ENCODE measurements at places on chromosomes 13 and 19.

GRCh38 chr19:10915130-10916091, 13.0 kb downstream of the YIPF2 start:
- DNase-seq = no peak

DNA sequence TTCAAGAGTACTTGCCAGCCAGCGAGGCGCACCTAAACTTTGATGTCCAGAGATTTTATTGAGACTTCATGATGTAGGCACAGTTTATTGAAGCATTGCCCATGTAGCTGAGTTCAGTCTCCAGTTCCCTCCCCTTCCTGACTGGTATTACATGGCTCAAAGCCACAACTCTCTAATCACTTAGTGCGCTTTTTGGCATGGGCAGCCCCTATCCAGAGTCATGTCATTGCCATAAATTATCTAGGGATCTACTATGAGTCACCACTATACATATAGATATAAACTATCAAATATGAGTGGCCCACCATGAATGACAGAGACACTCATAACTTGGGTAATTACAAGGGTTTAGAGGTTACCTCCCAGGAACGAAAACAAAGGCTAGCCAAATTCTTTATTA, 7.7 kb downstream of the ZNF614 start:
- no peak for DNase-seq

- DNase-seq = no peak
Measured at GRCh38 chr13:59542303-59542702, 621.4 kb downstream of the DIAPH3 start.

DNA sequence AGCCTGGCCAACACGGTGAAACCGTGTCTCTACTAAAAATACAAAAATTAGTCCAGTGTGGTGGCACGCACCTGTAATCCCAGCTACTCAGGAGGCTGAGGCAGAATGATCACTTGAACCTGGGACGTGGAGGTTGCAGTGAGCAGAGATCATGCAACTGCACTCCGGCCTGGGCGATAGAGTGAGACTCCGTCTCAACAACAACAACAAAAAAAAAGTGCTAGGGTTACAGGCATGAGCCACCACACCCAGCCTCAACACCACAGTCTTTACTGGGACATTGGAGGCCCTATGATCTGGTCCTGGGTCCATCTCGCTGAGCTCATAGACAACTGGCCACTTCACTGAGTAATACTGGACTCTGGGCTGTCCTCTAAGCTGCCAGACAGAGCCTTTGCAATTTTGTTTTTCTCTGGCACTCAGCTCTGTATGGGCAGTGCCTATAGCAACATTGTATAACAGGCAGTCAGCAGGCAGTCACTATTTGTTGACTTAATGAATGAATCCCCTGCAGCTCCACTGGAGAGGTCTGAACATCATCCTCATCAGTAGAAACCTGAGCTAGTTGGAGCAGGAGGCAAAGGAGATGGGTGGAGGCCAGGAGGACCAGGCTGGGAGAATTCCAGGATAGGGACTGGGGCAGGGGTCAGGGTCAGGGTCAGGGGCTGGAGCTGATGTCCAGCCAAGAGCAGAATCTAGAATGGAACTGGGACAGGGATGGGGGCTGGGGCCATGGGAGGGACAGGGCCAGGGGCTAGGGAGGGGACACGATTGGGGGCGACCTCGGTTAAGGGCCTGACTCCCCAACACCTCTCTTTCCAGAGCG, 8.1 kb downstream of the BLOC1S3 start:
- no peak for DNase-seq

- no peak for DNase-seq
Measured at GRCh38 chr13:92315265-92315664, 911.3 kb upstream of the GPC6 start.

- DNase-seq = no peak
Measured at GRCh38 chr13:72109863-72110262, 242.9 kb upstream of the DACH1 start.

DNA sequence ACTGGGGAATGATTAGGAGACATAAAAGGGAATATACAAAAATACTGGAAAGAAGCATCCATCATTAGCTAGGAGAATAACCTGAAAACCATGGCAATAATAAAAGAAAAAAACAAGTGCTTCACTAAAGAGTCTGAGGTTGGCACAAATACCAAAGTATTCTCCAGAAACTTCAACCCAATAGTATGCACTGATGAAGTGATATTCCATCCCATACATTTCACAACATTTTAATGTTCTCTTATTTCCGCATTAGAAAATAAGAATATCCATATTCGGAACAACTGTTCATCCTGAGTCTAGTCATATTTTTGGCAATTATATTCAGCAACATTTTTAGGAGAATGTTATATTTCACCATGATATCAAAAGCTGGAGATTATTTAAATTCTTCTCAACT, 116.2 kb downstream of the POSTN start:
- DNase-seq = no peak

- no peak for DNase-seq
Measured at GRCh38 chr19:12689012-12689411, 1.2 kb downstream of the GNG14 start.

- DNase-seq = no peak
Measured at GRCh38 chr19:57248646-57249045, 8.2 kb downstream of the ZNF805 start.

GRCh38 chr13:30061217-30061616, 210.8 kb upstream of the UBL3 start:
- DNase-seq = no peak

DNA sequence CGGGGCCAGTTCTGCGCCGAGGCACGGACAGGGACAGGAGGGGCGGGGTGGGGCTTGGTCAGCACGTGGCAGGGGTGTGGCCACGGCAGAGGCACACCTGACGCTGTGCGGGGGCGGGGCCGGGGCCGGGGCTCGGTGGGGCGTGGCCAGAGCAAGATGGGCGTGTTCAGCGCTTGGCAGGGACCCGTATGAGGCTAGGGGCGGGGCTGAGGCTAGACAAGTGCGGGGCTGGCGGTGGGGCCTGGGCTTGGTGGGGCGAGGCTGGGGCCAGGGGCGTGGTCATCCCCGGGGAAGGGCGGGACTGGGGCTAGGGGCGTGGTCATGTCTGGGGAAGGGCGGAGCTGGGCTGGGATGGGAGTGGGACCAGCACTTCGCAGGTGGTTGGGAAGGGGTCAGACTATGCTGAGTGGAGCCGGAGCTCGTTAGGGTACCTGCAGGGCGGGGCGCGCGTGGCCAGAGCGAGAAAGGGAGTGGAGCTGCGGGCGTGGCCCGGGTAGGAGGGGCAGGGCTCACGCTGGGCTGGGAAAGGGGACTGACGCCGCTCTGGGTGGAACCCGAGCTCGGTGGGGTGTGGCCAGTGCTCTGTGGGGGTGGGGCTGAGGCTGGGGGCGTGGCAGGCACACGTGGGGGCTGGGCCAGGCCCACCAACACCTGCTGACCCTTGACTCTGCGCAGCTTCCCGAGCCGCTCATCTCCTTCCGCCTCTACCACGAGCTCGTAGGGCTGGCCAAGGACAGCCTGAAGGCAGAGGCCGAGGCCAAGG, 12.8 kb downstream of the POLR2E start:
- DNase-seq = peak; percentile 86
